ENCODE measurements at places on chromosomes 1 and 21.
A peak's percentile ranks its signal among the peaks of the same experiment; 100 is the strongest.

- H3K4me3 ChIP-seq: no peak overlapping the region
- no peak for DNase-seq
- H3K27ac ChIP-seq: no peak overlapping the region
- peaks cover 17% of the 10 kb centered on the region for H3K4me1 ChIP-seq
- H3K27me3 ChIP-seq: no peaks in the 10 kb centered on the region
Observed at GRCh38 chr1:113780374-113781146, 21.3 kb upstream of the PHTF1 start.

- no peaks in the 10 kb centered on the region for H3K27me3 ChIP-seq
- H3K27ac ChIP-seq: no peak overlapping the region
- no peak for DNase-seq
- H3K4me3 ChIP-seq: no peak overlapping the region
- no peaks in the 10 kb centered on the region for H3K4me1 ChIP-seq
Observed at GRCh38 chr1:98979463-98979862, 25.2 kb downstream of the PLPPR5 start.

GRCh38 chr21:42016364-42016985 is 6.3 kb upstream of the ZBTB21 start:
- H3K36me3 ChIP-seq: no peaks in the 10 kb centered on the region
- H3K4me1 ChIP-seq: no peaks in the 10 kb centered on the region
- DNase-seq: no peak
- peaks cover 28% of the 10 kb centered on the region for H3K27me3 ChIP-seq
- H3K27ac ChIP-seq: no peak overlapping the region
- no peak overlapping the region for H3K4me3 ChIP-seq

DNA sequence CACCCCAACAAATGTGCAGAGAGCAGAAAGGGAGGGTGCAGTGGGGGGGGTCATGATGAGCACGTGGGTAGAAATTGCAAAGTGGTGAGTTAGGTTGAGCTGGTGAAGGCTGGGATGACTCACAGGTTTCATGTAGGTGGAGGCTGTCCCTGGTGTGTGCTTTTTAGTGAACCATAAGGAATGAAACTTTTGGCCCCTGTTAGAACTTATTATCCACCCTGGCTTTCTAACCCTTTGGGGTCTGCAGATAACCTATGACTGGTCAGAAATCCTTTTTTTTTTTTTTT is 46.9 kb downstream of the DOP1B start:
- no peaks in the 10 kb centered on the region for H3K27me3 ChIP-seq
- peak; percentile 62 for DNase-seq
- peaks cover 36% of the 10 kb centered on the region for H3K4me1 ChIP-seq
- H3K4me3 ChIP-seq: no peak overlapping the region
- H3K36me3 ChIP-seq: peaks cover 24% of the 10 kb centered on the region

DNA sequence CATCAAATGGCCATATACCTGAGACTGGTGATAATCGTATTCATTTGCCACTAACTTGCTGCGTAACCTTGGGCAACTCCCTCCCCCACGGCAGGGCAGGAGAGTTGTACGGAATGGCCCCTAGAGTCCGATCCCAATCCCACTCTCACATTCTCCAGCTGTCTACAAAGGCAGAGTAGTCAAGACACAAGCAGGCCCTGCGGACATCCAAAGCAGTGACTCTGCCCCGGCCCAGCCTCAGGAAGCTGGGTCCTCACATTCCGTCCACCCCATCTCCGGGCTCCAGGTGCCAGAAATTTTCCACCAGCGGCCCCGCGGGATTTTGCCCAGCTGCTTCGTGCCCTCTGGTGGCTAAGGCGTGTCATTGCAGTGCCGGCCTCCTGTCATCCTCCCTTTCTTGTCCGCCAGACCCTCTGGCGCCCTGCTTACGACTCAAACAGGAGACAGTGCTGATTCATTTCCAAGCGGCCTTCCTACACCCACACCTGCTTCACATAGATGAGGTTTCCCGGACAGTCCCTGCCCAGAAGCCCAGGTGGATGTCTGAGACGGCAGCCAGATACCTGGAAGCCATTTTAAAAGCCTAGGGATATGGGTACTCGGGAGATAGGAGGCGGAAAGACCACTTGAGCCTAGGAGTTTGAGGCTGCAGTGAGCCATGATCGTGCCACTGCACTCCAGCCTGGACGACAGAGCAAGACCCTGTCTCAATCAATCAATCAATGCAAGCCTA is 2.9 kb upstream of the S100A2 start:
- H3K4me1 ChIP-seq: peaks cover 63% of the 10 kb centered on the region
- H3K36me3 ChIP-seq: no peaks in the 10 kb centered on the region
- peak; percentile 86 for DNase-seq
- peak overlapping the region; percentile 50 for H3K27ac ChIP-seq
- H3K27me3 ChIP-seq: no peaks in the 10 kb centered on the region
- peak overlapping the region; percentile 60 for H3K4me3 ChIP-seq
